ENCODE measurements at places on chromosomes 13 and 19.
A peak's percentile ranks its signal among the peaks of the same experiment; 100 is the strongest.

GRCh38 chr19:8451885-8452284 is 7.1 kb downstream of the HNRNPM start:
- no peak for DNase-seq

DNA sequence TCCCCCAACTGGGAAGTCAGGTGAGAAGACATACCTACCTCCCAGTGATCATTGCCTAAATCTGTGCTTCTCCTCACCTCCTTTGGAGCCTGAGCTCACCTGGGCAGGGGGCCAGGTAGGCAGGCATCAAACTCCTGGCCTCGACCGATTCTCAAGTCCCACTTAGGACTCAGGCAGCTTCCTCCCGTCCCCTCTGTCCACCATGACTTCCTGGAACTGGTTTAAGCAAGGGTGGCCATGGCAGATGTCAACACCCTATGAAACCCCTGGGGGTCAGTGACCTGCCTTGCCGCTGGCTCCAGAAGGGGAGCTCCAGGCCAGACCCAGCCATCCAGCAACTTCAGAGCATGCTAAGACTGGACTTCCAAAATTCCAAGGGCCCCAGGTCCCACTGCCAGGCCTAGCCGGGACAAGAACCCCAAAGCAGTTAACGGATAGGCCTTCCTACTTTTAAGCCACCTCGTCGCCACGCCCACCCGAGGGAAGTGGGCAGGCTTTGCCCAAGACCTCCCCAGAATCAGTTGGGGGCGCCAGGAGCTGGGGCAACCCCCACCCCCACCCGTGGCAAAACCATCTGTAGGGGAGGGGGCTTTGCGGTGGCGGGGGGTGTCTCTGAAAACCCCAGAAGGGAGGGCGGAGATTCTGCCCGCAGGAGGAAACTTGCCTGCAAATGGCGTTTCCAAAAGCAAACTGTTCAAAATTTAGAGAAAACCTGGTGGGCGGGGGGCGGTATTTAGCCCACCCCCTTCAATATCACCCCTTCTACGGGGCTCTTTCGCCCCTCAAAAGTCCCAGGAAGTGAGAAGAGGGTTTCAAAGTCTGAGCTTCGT is 657 bp downstream of the PLIN3 start:
- peak; percentile 71 for DNase-seq

- no peak for DNase-seq
Observed at GRCh38 chr13:66553391-66553790, 676.7 kb downstream of the PCDH9 start.

DNA sequence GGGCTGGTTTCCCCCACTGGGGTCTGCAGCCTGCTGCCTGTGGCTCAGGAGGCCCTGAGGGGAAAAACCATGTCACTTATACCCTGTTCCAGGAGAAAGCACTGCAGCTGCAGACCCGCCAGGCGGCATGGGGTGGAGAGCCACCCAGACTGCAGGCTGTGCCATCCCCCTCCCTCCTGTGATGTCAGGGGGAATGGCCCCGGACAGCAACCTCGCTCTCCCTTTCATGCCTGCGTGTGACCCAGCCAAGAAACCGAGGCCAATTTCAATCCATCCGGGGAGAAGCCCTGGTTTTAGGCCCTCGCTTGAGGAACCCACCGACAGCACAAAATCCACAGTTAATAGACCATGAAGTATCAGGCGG is 37.2 kb upstream of the MATK start:
- DNase-seq = no peak

DNA sequence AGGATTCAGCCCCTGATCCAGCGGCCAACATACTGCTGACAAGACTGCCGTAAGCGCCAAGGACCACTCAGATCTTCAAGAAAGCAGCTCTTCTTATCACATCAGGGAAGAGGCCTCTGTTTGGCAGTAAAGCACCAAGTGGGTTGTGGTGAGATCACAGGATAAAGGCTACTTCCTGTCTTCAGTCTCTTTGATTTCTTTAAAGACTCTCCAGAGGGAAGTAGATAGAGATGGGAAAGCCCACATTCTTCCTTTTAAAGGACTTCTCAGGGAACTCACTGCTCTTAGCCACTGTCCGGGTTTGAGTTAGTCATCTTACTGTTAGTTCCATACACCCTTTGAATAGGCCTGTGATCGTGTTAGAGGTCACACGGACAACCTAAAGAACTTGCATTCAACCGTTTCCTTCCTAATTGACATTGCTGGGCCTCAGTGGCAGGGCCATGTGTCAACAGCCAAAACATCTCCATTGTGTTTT is 47.2 kb upstream of the POMP start:
- no peak for DNase-seq

DNA sequence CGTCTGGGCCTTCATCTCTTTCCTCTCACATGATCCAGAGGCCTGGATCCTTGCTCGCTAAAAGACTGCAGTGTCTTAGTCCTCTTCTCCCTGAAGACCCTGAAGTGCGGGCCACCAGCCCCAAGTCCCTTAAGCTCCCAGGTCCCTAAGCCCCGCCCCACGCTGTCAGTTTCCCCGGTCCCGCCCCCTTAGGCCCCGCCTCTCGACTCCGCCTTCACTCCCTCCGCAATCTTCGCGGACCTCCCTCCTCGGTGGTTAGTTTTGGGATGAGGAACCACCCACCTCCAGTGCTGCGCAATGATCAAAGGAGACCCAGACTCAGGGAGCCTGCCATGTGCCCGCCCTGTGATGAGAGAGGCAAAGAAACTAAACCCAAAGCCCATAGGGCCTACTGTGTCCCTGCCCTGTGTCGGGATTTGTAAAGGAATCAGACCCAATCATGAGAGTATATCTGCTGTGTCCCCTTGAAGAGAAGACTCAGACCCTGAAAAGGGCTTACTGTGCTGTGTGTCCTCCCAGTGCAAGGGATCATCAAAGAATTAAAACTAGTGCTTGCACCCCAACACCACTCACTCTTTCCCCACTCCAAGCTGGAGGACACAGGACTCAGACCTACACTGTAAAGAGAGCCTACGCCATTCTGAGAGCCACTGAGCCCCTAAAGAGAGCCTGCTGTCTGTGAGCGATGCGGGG is 3.0 kb upstream of the COX6B1 start:
- peak; percentile 76 for DNase-seq

DNA sequence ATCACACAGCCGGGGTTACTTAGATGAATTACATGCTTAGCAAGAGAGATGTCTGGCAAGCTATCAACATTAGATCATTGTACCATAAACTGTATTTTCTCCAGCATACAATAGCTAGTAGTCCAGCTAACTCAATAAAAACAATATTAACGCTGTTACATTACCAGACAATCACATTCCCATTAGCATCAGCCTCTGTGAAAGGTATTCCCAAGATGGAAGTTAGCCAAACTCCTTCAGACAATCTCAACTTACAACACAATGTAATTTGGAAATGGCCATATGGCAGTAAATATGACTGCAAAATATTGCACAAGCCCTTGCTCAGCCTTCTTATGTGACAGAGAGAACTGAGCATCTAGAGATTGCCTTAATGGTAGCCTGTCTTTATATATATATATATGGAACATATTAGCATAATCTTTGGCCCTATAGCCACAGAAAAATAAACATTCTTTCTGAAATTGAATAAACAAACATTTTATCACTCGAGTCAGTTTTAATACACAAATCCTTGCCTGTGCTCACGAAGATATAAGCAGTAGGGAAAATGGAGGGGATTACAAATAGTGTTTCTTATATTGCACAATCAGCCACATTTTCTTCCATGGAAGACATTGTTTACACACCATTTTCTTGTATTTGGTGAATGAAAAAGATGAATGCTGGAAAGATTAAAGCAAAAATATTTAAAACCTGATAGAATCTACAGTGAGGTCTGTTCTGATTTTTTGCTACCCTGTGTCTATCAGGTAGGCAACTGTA is 1060.5 kb downstream of the DIAPH3 start:
- DNase-seq = no peak

DNA sequence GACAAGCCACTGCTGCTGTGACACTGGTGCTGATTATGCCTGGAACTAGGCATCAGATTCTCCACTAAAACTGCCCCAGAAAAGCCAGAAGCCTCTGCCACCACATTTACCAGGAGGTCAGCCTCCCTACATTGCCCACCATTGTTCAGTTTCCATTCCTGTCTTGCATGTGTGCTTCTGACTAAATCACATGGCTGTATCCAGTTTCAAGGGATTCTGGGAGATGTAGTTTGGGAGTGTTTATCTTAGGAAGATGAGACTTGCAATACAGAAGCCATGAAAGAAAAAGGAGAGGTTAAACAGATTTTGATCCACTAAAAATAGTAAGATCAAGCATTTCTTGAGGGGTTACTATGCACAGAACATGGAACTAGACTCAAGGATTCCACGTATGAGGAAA is 40.7 kb upstream of the SERPINE3 start:
- no peak for DNase-seq

- peak; percentile 62 for DNase-seq
Observed at GRCh38 chr19:34336781-34337271, 28.2 kb upstream of the GPI start.

DNA sequence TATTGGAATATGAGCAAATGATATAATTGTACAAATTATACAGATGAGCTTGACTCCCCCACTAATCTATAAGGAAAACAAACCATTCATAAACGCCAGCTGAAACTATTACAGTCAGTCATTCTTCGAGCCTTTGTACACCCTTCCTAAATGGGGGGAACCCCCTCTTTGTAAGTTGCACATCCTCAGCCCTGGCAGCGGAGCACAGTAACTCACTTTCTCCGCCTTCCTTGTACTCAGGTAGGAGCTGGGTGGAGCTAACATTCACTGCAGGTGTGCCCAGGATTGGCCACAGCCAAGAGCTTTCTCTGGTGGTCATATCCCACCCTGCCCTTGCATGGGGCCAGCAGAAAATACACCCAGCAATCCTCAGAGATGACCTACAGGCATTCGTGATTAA is 28.6 kb downstream of the PIN1 start:
- DNase-seq = no peak
